ENCODE measurements at places on chromosomes 1 and 21.

- DNase-seq = no peak
These were observed 4.9 kb downstream of the CR2 start for GRCh38 chr1:207459008-207459407.

- no peak for DNase-seq
These were observed 50.7 kb downstream of the APP start for GRCh38 chr21:26119906-26120305.

DNA sequence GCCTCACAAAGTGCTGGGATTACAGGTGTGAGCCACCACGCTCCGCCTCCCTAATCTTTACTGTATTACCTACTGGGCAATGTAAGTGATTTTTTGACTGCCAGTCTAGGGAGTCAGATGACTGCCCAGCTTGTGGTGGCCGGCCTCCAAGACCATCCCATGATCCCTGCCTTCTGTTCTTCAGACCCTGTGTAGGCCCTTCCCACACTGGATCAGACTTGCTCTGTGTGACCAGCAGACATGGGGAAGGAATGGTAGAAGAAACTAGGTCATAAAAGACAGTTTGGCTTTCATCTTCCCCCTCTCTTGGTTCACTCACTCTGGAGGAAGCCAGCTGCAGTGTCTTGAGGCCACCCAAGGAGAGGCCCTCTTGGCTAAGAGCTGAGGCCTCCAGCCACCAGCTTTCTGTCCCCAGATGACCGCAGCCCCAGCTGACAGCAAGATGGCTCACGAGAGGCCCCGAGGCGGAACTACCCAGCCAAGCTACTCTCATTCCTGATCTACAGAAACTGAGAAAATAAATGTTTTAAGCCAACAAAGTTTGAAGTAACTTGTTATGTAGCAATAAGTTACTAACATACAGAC is 14.5 kb upstream of the CBR3 start:
- no peak for DNase-seq

GRCh38 chr1:223878598-223879325 is 33.0 kb upstream of the TP53BP2 start:
- no peak for DNase-seq

GRCh38 chr1:198143797-198144196 is 13.0 kb upstream of the NEK7 start:
- DNase-seq = no peak
